Tracheal epithelial cell (primary cell): ENCODE measurements at places on chromosomes 5 and 9. TPM values are rescaled to one million over a fixed set of nuclear protein-coding genes. Genes with fewer than 3 reads are reported as not detected.

Gene LCNL1
- not detected in 2 replicates for total RNA-seq

Gene NME5
- total RNA-seq = 1.7 and 2.8 TPM in 2 replicates

Gene IL4
- total RNA-seq = not detected in 2 replicates

Gene OBP2B
- total RNA-seq = not detected in 2 replicates

Gene BRD9
- total RNA-seq = 25.6 and 46.5 TPM in 2 replicates

Gene NOXA1
- 1.9 and 2.2 TPM in 2 replicates for total RNA-seq

Gene FSD1L
- total RNA-seq = 3.2 and 4.8 TPM in 2 replicates

Gene ANKDD1B
- total RNA-seq = 0.72 and 1.5 TPM in 2 replicates

Gene NUTM2G
- not detected in 2 replicates for total RNA-seq

Gene DAB2
- total RNA-seq = 1.1 and 5.8 TPM in 2 replicates

Gene SLC6A18
- total RNA-seq = not detected in 2 replicates

Gene TAF1L
- under 0.01 TPM in 2 replicates for total RNA-seq

Gene SRD5A1
- total RNA-seq = 21.7 and 69.6 TPM in 2 replicates

Gene SLC4A9
- 0.21 TPM in 1 of 2 replicates, not detected in the other for total RNA-seq

Gene ADAMTS6
- total RNA-seq = 17.1 and 34.0 TPM in 2 replicates

Gene ENC1
- total RNA-seq = 8.7 and 129 TPM in 2 replicates

Gene GPR150
- 0.24 and 1.1 TPM in 2 replicates for total RNA-seq

Gene FNBP1
- total RNA-seq = 12.6 and 15.2 TPM in 2 replicates

Gene PPP2R2B
- total RNA-seq = 0.48 and 0.64 TPM in 2 replicates

Gene PIP5KL1
- total RNA-seq = 3.8 and 6.0 TPM in 2 replicates

Gene SHROOM1
- 1.2 and 4.9 TPM in 2 replicates for total RNA-seq

Gene FBXW11
- total RNA-seq = 90.4 TPM in 2 replicates

Gene EQTN
- not detected in 2 replicates for total RNA-seq

Gene ADGRD2
- 0.21 TPM in 1 of 2 replicates, not detected in the other for total RNA-seq

Gene GCNT4
- 3.6 and 4.7 TPM in 2 replicates for total RNA-seq

Gene SLC35A4
- 10.4 and 16.9 TPM in 2 replicates for total RNA-seq

Gene IQGAP2
- total RNA-seq = not detected in 2 replicates

Gene BTNL3
- not detected in 2 replicates for total RNA-seq

Gene ROPN1L
- total RNA-seq = under 0.01 and 0.21 TPM in 2 replicates

Gene TRIM7
- total RNA-seq = 28.2 and 43.3 TPM in 2 replicates

Gene UGT3A1
- total RNA-seq = 1.4 TPM in 1 of 2 replicates, not detected in the other

Gene CTXN3
- not detected in 2 replicates for total RNA-seq

Gene PCDHA9
- under 0.01 TPM in 2 replicates for total RNA-seq

Gene MEGF9
- total RNA-seq = 8.2 and 11.7 TPM in 2 replicates

Gene CCL27
- total RNA-seq = not detected in 2 replicates
